ENCODE measurements at places on chromosomes 2 and 18.
A peak's percentile ranks its signal among the peaks of the same experiment; 100 is the strongest.

GRCh38 chr2:178280244-178280852 is 86.0 kb downstream of the OSBPL6 start:
- DNase-seq = peak; percentile 62

GRCh38 chr2:207122651-207123334 is 43.0 kb downstream of the KLF7 start:
- DNase-seq = no peak

- peak; percentile 31 for DNase-seq
Observed at GRCh38 chr2:287911-288757, at the start of gene ALKAL2. Gene ALKAL2, minus strand, starts transcription at chr2:288091. Its CDS starts 256 bp downstream, at chr2:287835.

DNA sequence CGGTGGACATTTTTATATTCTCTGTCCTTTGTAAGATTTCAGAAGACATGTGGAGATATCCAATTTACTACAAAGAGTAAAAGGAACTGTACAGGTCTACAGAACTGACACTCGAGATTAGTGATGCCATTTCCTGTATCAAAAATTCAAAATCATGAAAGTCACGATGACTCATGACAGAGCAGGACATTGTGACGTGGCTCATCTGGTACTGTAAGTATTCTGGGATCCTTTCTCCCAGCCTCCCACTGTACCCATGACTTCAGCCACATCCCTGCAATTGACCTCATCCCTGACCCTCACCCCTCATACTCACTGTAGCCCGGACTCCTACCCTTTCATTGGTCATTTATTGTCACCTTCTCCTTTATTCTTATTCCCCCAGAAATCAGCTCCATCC is 736.5 kb downstream of the EPHA4 start:
- DNase-seq = no peak

- DNase-seq = peak; percentile 4
Observed at GRCh38 chr2:148255929-148256328, 235.0 kb downstream of the MBD5 start.

Measured in tongue (tissue), 3 donors.